HFFc6 (cell line): ENCODE measurements at places on chromosomes 5 and 9.

DNA sequence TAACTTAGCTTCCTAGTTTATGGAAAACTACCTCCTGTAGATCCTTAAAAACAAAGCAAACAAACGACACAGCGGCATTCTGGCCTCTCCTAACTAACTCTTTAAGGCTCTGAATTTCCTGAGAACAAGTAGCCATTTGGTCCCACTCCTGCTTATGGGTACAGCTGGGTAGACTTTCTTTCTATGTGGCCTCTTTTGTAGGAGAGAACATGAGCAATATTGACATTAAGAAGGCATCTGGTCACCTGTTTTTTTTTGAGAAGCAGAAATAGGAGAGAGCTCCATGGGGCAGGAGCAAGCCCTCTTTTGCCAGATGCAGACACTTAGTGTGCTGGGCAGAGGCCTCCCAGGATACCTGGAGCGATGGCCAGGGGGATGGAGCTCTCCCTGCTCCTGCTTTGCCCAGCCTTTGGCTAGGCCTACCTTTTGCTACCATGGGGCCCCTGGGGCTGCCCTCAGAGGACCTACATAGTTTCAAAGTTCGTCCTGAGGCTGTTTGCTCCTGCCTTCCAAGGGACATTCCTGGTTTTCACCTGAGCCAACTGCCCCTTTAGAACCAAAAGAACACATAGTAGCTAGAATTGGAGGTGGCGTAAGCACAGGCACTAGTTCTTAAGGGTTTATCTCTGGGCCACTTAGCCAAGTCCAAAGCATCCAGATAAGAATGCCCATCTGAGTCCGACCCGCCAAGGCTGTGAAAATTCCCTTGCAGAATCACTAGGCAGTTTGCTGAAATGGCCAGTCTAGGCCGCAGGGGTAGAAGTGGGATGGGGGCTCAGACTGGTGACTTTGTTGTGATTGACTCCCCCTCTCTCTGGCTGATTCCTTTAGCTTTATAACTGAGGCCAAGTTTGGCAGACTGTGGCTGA lies 2.4 kb upstream of the STC2 start:
- peaks cover 3% of the 10 kb centered on the region for H3K27me3 ChIP-seq
- peaks cover 13% of the 10 kb centered on the region for H3K36me3 ChIP-seq
- H3K4me3 ChIP-seq, result peak overlapping the region; percentile 40
- DNase-seq, result no peak

- DNase-seq, result no peak
- H3K27ac ChIP-seq, result no peak overlapping the region
- no peak overlapping the region for H3K4me3 ChIP-seq
- peaks cover 1% of the 10 kb centered on the region; the same call in 1 of the 2 replicates for H3K27me3 ChIP-seq
- peaks cover 20% of the 10 kb centered on the region for H3K4me1 ChIP-seq
These were observed 106.9 kb downstream of the SPOCK1 start for GRCh38 chr5:137392261-137392660.

DNA sequence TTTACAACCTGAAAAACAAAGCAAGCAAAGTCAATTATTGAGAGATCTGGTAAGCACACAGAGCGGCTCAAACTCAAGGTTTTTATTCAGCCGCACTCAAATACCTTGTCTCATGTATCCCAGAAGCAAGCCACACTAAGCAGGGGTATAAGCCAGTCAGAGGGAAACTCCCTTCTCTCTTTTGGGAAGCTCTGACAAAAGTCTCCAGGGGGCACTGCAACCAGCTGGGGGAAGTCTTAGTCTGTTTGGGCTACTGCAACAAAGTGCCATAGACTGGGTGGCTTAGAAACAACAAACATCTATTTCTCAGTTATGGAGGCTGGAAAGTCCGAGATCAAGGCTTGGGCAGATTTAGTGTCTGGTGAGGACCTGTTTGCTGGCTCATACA lies 246.0 kb downstream of the ENC1 start:
- H3K27me3 ChIP-seq, result no peaks in the 10 kb centered on the region; the same call in 1 of the 2 replicates
- H3K4me1 ChIP-seq, result peaks cover 19% of the 10 kb centered on the region
- no peaks in the 10 kb centered on the region for H3K36me3 ChIP-seq
- no peak overlapping the region for H3K4me3 ChIP-seq
- no peak overlapping the region for H3K27ac ChIP-seq
- no peak for DNase-seq

DNA sequence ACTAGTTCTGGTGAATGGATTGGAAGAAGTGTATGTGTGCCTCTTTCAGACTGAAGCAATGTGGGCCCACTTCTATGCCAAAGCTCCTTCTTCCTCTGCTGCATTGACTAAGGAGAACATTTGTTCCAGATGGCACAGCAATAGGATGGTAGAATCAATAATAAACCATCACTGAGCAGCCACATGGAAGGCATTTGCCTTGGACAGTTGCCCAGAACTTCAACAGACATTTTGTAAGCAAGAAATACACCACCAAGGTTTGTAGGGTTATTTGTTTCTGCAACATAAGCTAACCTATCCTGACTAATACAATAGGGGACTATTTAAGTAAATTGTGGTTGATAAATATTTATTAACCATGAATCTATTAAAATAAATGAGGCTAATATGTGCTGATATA lies 37.7 kb upstream of the CSNK1G3 start:
- DNase-seq, result no peak
- no peak overlapping the region for H3K4me3 ChIP-seq
- H3K27ac ChIP-seq, result no peak overlapping the region
- H3K4me1 ChIP-seq, result no peaks in the 10 kb centered on the region
- H3K27me3 ChIP-seq, result peaks cover 3% of the 10 kb centered on the region; the same call in 1 of the 2 replicates

DNA sequence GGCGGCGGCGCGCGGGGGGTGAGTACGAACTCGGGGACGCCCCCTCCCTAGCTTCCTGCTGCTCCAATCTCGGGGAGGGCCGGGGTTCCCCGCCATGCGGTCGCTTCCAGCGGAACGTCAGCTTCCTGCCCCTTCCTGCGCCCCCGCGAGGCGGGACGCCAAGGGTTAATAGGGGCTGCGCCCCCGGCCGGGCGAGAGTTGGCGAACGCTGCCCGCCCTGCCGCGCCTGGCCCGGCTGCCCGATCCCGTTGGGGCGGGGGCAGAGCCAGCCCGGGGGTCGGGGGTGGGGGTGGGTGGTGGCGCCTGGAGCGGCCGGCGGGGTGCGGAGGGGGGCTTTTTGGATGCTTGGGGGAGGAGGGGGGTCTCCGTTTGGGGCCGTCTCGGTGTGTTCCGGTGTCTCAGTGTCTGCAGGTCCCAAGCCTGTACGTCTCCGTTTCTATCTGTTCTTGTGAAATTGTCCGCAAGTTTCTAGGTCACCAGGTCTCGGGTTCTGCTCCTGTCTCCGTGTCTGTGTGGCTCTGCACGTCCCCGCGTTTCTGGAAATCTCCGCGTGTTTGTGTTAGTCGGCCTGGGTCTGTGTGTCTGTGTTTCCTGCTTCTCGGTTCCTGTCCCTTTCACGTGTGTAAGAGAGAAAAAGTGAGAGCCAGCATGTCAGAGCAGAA lies 789 bp downstream of the COL27A1 start:
- peaks cover 56% of the 10 kb centered on the region for H3K4me1 ChIP-seq
- H3K27me3 ChIP-seq, result peaks cover 6% of the 10 kb centered on the region
- H3K4me3 ChIP-seq, result peak overlapping the region; percentile 98
- DNase-seq, result peak; percentile 30
- peak overlapping the region; percentile 91 for H3K27ac ChIP-seq

- H3K27ac ChIP-seq, result no peak within 1 kb of the TSS
- H3K4me1 ChIP-seq, result peaks cover 7% of the 10 kb centered on the region; the same call in 1 of the 2 replicates
- H3K4me3 ChIP-seq, result peak within 1 kb of the TSS; percentile 86
- DNase-seq, result no peak
- H3K36me3 ChIP-seq, result no peaks in the 10 kb centered on the region
These were observed at the start of gene OCLN for GRCh38 chr5:69492391-69492922. Gene OCLN, plus strand, starts transcription at chr5:69492790. Its CDS starts 11,455 bp downstream, at chr5:69504245.

DNA sequence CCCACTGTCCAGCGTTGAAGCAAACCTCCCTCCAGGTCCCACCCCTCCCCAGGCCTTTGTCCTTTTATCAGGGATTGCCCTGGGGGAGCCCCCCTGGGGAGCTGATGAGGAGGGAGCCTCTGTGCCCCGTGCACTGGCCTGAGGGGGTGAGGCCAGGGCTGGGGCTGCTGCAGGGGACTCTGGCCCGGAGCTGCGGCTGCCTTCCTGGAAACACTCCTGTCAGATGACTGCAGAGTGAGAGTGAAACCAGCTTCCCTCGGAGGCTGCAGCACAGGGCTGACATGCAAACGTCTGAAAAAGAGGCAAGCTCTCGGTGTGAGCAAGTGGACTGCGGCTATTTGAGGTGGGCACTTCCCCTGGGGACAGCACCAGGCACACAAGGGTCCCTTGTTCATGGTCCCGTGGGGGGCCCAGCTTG lies 4.6 kb upstream of the TRAF2 start:
- no peaks in the 10 kb centered on the region for H3K36me3 ChIP-seq
- peaks cover 15% of the 10 kb centered on the region for H3K4me1 ChIP-seq
- no peak for DNase-seq

DNA sequence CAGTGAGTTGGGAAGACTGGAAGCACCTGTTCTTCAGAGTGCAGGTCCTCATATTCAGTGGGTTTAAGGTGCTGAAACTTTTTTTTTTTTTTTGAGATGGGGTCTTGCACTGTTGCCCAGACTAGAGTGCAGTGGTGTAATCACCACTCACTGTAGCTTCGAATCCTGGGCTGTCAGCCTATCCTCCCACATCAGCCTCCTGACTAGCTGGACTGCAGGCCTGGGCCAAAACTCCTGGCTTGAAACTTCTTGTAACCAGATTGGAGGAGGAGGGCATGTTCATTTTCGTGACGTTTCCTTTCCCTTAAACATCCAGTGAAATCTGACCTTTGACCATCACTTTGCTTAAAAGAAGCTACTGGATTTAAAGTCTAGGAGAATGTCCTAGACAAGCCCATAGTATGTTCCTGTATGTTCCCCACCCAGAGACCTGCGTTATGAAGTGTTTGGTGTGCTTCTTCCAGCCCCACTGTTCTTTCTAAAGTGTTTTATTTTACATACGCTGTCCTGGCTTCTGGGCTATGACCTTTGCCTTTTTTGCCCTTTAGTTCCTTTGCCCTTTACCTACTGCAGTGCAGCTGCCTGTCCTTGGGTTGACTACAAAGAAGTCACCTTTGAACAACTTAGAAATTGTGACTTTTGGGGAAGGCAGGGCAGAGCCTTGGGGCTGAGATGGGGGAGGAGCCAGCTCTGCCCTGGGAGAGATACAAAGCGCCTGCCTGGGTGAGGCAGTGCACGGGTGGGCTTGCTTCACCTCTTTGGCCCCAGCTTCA lies 18.4 kb downstream of the TENT4A start:
- DNase-seq, result peak; percentile 15
- peaks cover 85% of the 10 kb centered on the region for H3K4me1 ChIP-seq
- H3K27me3 ChIP-seq, result no peaks in the 10 kb centered on the region; the same call in 1 of the 2 replicates

- H3K27ac ChIP-seq, result no peak overlapping the region
- no peaks in the 10 kb centered on the region for H3K36me3 ChIP-seq
- DNase-seq, result no peak
- no peaks in the 10 kb centered on the region for H3K27me3 ChIP-seq
- H3K4me1 ChIP-seq, result no peaks in the 10 kb centered on the region
These were observed 129.4 kb upstream of the GPR151 start for GRCh38 chr5:146645342-146645741.

GRCh38 chr9:20396509-20396908 lies 225.8 kb downstream of the MLLT3 start:
- no peaks in the 10 kb centered on the region for H3K36me3 ChIP-seq
- no peak for DNase-seq
- H3K27ac ChIP-seq, result no peak overlapping the region

GRCh38 chr9:34086864-34087263 lies 38.2 kb upstream of the UBAP2 start:
- H3K27ac ChIP-seq, result no peak overlapping the region
- no peak for DNase-seq
- H3K36me3 ChIP-seq, result peaks cover 17% of the 10 kb centered on the region
- H3K4me1 ChIP-seq, result peaks cover 6% of the 10 kb centered on the region; the same call in 1 of the 2 replicates

DNA sequence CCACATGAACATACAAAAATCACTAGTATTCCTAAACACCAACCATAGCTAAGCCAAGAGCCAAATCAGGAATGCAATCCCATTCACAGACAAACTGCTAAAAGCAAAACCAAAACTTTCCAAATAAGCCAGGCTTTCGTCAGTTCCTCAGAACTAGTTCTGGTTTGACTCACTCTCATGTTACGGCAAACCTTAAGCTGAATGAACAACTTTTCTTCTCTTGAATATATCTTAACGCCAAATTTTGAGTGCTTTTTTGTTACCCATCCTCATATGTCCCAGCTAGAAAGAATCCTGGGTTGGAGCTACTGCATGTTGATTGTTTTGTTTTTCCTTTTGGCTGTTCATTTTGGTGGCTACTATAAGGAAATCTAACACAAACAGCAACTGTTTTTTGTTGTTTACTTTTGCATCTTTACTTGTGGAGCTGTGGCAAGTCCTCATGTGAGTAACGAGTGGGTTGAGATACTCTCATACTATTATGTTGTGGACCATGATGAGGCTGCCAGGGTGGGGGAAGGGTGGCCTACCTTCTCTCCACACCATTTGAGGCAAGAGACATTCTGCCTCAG lies at the start of gene PDCD1LG2:
Gene PDCD1LG2, plus strand, starts transcription at position 172 of the 572 bp plus-strand sequence. CDS start 12,016 bp downstream, outside the sequence.
- peak within 1 kb of the TSS; percentile 93 for H3K4me3 ChIP-seq
- peaks cover 92% of the 10 kb centered on the region for H3K4me1 ChIP-seq
- peak within 1 kb of the TSS; percentile 97 for H3K27ac ChIP-seq

DNA sequence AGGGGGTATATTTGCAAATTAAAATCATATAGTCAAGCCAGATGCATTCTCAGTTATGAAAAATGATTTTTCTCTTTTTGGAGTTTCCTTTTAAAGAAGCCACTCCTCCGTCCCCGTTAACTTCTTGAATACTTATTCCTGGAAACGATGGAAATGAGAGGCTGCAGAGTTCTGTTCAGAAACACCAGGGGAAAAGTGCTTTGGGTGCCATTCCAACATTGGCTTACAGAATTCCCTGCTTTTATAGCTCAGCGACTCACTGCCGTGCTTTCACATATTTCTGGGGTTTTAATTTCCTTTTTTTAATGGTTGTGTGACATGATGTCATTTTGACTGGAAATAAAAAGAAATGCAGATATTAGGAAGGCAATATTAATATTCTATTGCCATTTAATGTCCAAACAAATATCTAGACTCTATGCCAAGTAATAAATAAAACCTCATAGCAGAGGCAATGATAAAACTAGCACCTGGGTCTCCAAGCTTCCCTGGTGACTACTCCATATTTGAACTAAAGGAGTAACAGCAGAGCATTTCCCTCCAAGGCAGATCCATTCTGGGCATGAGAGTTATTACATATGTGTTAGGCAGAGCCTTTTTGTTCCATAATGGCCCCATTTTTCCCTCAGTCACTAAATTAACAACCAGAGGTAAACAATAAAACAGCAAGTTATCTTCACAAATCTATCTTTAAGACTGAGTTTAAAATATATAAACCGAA lies 363.4 kb downstream of the EBF1 start:
- no peaks in the 10 kb centered on the region; the same call in 1 of the 2 replicates for H3K27me3 ChIP-seq
- H3K4me3 ChIP-seq, result no peak overlapping the region
- no peaks in the 10 kb centered on the region for H3K4me1 ChIP-seq

DNA sequence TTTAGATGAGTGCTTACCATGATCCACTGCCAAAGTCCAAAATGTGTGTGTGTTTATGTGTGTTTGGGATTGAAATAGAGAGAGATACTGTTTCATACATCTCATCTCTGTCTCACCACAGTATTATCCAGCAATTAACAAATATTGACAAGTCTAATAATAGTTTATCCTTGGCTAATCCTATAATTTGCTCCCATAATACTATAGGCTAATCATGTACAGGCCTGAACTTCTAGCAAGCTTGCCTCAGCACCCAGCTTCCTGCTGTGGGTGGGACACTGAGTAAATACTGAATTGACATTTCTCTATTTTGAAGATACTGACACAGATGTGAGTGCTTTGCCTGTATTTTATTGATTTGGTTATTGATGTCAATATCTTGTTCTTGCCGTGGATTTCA lies 35.3 kb upstream of the KCNV2 start:
- no peak overlapping the region for H3K27ac ChIP-seq
- DNase-seq, result no peak
